Mammary epithelial cell (primary cell): ENCODE measurements at places on chromosomes 2 and 18.

DNA sequence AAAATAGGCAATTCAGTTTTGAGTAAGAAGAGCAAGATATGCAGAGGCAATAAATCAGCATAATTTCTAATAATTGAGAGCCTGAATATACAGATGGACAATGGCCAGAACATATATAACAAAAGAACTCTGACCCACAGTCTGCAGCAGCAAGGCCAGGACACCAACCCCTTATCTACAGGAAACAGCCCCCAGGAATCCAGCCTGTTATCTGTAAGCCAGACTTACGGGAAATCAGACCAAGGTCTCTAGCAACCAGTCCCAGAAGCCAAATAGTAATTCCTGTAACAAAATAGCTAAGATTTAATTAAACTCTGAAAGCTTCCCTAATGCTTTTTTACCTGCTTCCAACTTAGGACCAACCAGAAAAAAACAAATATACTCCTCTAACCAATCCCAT is 434.5 kb upstream of the GYPC start:
- no peak for DNase-seq

DNA sequence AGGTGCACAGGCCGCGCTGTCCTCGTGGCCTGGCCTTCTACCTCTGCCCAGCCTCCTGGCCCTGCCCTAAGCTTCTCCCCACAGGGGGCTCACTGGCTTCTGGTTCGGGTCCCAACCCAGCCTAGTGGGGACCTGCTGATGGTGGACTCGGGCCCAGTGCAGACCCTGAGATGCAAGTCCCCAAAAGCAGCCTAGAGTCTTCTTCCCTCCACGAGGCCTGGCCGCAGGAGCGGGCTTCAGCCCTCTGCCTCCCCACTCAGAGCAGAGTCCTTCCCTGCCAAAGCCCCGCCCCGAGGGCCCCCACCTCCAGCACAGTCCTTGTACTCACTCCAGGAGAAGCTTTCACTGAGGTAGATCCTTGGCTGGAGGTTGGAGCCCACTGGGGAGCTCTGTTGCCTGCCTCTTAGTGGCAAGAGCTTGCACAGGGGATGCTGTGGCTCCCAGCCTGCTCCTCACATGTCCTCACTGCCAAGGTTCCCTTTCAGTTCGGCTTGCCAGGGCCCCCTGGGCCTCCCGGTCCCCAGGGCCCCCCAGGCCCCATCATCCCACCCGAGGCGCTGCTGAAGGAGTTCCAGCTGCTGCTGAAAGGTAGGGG is 3.6 kb downstream of the ERFE start:
- DNase-seq, result no peak

- DNase-seq, result no peak
Measured at GRCh38 chr18:3793545-3793944, 343.6 kb downstream of the TGIF1 start.

DNA sequence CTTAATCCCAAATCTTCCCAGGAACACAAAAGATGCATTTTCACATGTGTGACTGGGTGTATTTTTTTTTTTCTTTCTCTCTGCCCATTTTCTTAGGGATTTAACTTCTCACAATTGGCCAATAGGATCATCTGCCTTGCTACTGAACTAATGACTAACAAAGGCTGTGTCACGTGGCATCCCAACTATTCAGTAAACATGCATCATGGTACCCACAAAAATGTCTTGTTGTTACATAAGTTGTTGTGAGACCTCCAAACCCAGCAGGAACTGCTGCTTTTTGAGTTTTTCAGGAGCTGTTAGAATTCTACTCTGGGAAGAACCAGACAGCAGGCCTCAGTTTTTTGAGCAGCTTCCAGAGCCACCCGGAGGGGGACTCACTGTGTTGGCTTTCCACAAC is 31.9 kb downstream of the GAD1 start:
- peak; percentile 45 for DNase-seq

GRCh38 chr2:102425441-102426132 is 2.6 kb downstream of the IL18RAP start:
- no peak for DNase-seq

DNA sequence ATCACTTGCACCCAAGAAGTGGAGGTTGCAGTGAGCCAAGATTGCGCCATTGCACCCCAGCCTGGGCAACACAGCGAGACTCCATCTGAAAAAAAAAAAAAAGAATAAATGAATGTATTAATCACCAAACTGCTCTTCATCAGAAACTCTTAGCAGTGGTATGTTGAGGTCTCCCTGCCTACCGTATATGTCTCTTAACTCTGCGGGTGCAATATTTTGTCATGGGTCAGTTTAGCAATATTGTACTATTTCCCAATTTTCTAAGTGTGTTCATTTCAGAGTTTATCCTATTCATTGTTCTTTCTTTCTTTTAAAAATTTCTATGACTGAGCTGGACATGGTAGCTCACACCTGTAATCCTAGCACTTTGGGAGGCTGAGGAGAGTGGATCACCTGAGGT is 37.9 kb upstream of the MAP4K3 start:
- DNase-seq, result no peak

- peak; percentile 58 for DNase-seq
Measured at GRCh38 chr2:27735263-27735904, 36.1 kb upstream of the MRPL33 start.

DNA sequence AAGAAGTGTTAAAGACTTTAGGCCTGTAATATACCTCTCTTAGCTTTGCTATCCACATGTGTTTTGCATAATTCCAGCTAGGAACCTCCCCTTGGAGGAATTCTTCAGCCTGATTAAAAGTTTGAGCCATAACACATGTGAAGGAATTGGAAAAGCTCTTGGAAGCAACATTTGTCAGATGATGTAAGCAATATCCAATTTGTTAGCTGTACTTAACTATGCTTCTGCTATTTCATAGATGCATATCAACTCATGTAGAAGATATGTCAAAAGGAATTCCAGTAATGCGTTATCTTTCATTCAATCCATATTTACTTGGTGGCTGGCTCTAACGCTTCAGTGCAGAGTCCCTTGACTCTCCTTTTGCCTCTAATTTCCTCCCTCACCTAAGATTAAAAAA is 46.2 kb downstream of the PKP4 start:
- DNase-seq, result no peak

DNA sequence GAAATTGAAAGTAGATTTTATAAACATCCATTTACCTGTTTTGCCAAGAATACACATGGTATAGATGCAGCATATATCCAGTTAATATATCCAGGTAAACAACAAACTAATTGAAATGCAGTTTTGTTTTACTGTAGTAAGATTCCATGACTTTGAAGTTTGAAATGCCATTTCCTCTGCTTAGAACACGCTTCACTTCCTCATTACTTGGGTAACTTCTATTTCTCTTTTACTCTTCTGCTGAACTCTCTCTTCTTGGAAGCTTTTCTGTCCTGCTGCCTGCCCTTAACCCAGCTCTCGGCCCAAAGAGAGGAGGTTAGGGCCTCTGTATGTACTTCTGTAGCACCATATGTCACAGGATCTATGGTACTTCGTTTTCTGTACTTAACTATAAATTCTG is 14.1 kb upstream of the IL1RL2 start:
- DNase-seq, result no peak

DNA sequence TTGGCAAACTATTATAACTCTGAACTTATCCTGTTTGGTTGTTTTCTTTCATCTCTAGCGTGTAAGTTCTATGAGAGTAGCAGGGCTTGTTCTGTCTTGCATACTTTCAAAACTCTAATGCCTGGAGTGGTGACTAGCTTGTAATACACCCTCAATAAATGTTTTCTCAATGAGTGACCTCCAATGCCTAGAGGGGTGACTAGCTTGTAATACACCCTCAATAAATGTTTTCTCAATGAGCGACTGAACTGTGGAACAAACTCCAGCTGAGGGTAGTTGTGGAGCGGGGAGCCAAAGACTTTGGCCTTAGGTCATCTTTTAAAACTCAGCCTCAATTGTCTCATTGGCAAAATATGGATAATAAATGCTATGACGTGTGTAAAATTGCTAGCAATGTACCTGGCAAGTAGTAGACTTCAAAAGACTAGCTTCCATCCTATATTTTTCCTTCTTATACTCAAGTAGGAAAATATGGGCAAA is 1.8 kb downstream of the GPD2 start:
- DNase-seq, result peak; percentile 93

GRCh38 chr2:232333361-232334135 is 45.0 kb upstream of the ALPP start:
- peak; percentile 73 for DNase-seq

- peak; percentile 56 for DNase-seq
Measured at GRCh38 chr2:239548451-239548871, 147.6 kb upstream of the HDAC4 start.
